ENCODE measurements at places on chromosomes 4 and X. TPM values are rescaled to one million over a fixed set of nuclear protein-coding genes. Genes with fewer than 3 reads are reported as not detected.

GRCh38 chr4:40579983-40580382 lies 49.7 kb downstream of the RBM47 start:
- H3K36me3 ChIP-seq = no peaks in the 10 kb centered on the region
- DNase-seq = peak; percentile 34
- no peak overlapping the region for H3K4me3 ChIP-seq

DNA sequence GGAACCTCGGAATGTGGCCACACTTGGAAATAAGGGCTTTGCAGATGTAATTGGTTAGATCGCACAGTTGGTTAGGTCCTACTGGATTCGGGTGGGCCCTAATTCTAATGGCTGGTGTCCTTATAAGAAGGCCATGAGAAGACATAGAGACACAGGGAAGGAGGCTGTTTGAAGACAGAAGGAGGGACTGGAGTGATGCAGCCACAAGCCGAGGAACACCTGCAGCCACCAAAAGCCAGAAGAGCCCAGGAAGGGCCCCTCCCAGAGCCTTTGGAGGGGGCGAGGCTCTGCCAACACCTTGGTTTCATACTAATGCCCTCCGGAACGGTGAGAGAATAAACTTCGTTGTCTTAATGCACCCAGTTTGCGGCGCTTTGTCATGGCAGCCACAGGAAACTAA lies 47.0 kb downstream of the EVC start:
- no peak overlapping the region for H3K27ac ChIP-seq
- no peak overlapping the region for H3K4me3 ChIP-seq
- H3K36me3 ChIP-seq = no peaks in the 10 kb centered on the region
- H3K27me3 ChIP-seq = no peaks in the 10 kb centered on the region
- H3K4me1 ChIP-seq = no peaks in the 10 kb centered on the region

DNA sequence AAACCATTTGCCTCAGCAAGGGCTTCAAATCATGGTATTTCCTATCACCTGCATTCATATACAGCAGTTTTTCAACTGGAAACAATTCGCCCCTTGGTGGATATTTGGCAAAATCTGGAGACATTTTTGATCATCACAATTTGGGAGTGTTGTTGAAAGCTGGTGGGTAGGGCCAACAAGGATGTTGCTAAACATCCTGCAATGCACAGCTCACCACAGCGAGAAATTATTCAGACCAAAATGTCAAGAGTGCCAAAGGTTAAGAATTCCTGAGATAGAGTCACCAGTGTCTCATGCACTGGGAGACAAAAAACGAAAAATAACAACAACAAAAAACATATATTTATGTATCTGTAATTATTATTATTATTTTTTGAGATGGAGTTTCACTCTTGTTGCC lies 435.2 kb upstream of the CTSO start:
- no peak for DNase-seq
- H3K4me1 ChIP-seq = no peaks in the 10 kb centered on the region
- H3K27me3 ChIP-seq = no peaks in the 10 kb centered on the region
- H3K36me3 ChIP-seq = no peaks in the 10 kb centered on the region
- H3K27ac ChIP-seq = no peak overlapping the region

DNA sequence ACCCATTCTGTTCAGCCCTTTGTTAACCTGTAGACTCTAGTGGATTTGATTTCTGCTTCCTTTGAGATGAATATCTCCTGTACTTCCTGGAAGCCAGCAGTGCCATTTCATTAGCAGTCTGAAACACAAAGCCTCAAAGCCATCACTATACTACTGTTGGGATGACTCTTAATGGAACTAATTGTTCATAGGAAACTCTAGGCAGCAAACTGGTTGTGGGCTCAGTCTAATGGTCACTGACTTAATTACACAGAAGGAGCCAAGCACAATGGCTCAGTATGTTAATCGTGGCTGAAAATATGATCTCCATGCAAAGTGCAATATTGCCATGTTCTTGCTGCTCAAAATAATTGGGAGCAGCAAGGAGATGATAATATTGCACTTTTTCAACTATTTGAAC lies 262.3 kb downstream of the ARHGAP24 start:
- H3K4me3 ChIP-seq = no peak overlapping the region
- no peaks in the 10 kb centered on the region for H3K4me1 ChIP-seq
- H3K27ac ChIP-seq = no peak overlapping the region
- no peaks in the 10 kb centered on the region for H3K36me3 ChIP-seq
- no peaks in the 10 kb centered on the region for H3K27me3 ChIP-seq

The ADGRL3 gene
- 8.0 TPM for total RNA-seq

DNA sequence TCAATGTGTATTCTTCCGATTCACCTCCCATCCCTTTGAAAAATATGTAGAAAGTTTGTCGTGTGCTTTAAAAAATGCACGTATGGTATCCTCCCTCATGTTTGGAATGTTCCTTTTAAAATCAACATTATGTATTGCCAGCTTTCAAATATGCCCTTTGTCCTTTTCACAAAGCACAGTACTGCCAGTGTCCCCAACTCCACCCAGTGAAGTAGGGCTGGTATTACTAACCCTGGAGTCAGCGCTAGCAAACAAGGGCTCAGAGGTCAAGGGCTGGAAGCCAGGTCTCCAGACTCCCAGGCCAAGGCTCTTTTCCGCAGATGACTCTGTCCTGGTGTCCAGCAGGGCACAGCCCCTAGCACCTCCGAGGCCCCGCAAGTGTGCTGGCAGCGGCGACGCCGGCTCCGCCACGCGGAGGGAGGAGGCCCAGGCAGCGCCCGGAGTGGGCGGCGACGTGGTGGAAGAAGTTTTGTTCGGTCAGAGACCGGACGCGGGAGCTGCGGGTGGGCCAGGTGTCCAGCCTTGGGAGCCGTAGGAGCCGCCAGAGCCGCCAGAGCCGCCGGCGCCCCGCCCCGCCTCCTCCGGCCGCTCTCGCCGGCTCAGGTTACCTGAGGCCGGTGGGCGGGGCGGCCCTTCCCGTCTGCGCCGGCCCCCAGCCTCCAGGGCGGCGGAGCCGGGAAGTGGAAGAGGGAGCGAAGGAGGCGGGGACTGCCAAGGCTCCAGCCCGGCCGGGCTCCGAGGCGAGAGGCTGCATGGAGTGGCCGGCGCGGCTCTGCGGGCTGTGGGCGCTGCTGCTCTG lies at the start of gene IL13RA1:
TSS of gene IL13RA1 (plus strand) at position 720 of the 799 bp plus-strand sequence. CDS start at position 753, 33 bp downstream.
- H3K4me3 ChIP-seq = peak within 1 kb of the TSS; percentile 80
- H3K36me3 ChIP-seq = no peaks in the 10 kb centered on the region
- peak within 1 kb of the TSS; percentile 90 for H3K27ac ChIP-seq
- no peaks in the 10 kb centered on the region for H3K4me1 ChIP-seq
- H3K27me3 ChIP-seq = no peaks in the 10 kb centered on the region

The PPP1R2C gene
- total RNA-seq = not detected

The CT55 gene
- total RNA-seq = not detected

GRCh38 chr4:108018040-108018883 lies 28.6 kb downstream of the HADH start:
- H3K4me1 ChIP-seq = no peaks in the 10 kb centered on the region
- H3K27me3 ChIP-seq = no peaks in the 10 kb centered on the region
- peak; percentile 82 for DNase-seq
- H3K36me3 ChIP-seq = peaks cover 21% of the 10 kb centered on the region
- no peak overlapping the region for H3K4me3 ChIP-seq

The TCEAL2 gene
- total RNA-seq = 2.4 TPM

The F9 gene
- not detected for total RNA-seq

DNA sequence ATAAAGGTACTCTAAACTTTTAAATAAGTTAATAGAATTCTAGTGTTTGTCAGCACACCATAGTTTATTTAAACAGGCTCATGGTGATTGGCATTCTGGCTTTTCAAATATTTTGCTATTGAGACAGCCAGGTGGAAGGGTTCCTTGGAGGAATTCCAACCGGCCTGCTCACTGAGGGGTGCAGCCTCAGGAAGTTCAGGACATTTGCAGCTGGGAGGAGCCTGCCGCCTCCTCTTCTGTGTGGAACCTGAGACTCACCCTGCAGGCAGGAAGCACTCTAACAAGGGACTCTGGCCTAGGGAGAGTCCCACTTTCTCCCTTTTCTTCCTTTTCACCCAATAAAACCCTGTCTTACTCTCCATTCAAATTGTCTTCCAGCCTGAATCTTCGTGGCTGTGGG lies 1328.0 kb downstream of the FSTL5 start:
- no peak for DNase-seq
- no peak overlapping the region for H3K27ac ChIP-seq
- no peak overlapping the region for H3K4me3 ChIP-seq
- H3K27me3 ChIP-seq = no peaks in the 10 kb centered on the region
- no peaks in the 10 kb centered on the region for H3K36me3 ChIP-seq
- H3K4me1 ChIP-seq = no peaks in the 10 kb centered on the region

DNA sequence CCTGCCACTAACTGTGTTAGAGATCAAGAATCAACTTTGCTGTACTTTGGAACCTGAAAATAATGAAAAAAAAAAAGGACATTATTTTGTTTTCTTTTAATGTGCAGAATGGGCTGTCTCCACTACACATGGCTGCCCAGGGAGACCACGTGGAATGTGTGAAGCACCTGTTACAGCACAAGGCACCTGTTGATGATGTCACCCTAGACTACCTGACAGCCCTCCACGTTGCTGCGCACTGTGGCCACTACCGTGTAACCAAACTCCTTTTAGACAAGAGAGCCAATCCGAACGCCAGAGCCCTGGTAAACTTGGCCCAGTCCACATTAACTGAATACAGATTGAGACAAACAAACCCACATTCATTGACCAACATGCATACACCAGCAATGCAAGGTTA lies 206.2 kb downstream of the ANK2 start:
- no peak overlapping the region for H3K4me3 ChIP-seq
- no peak overlapping the region for H3K27ac ChIP-seq
- H3K36me3 ChIP-seq = peaks cover 7% of the 10 kb centered on the region

GRCh38 chr4:160316036-160316435 lies 1213.2 kb downstream of the RAPGEF2 start:
- DNase-seq = no peak
- H3K27me3 ChIP-seq = no peaks in the 10 kb centered on the region
- no peak overlapping the region for H3K27ac ChIP-seq
- no peaks in the 10 kb centered on the region for H3K36me3 ChIP-seq
- no peak overlapping the region for H3K4me3 ChIP-seq

DNA sequence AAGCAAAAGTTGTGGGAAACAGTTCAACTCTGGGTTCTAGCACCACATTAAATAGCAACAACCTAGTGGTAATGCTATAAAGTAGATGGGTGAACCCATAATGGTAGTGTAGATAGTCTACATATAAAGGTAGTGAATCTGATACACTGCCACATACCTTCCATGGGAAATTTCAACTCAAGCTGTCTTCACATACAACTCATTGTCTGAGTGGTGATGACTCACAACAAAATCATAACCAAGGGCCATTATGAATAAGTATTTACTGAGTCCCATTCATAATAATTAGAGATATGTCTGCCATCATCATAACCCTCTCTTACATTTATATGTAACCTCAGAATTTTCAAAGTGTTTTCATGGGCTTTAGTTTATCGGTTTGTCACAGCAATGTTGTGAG lies 34.8 kb downstream of the EGF start:
- DNase-seq = no peak
- no peak overlapping the region for H3K27ac ChIP-seq
- no peaks in the 10 kb centered on the region for H3K4me1 ChIP-seq
- H3K36me3 ChIP-seq = no peaks in the 10 kb centered on the region
- no peak overlapping the region for H3K4me3 ChIP-seq

The GBA3 gene
- total RNA-seq = not detected

- DNase-seq = no peak
- peaks cover 27% of the 10 kb centered on the region for H3K4me1 ChIP-seq
- no peaks in the 10 kb centered on the region for H3K27me3 ChIP-seq
- H3K4me3 ChIP-seq = no peak overlapping the region
Measured at GRCh38 chr4:151955721-151956380, 195.0 kb upstream of the GATB start.

Data from cardiac muscle cell (in vitro differentiated cells and primary cell).